ENCODE measurements at places on chromosomes 7 and 10.

GRCh38 chr7:47150497-47151260 is 431.2 kb downstream of the TNS3 start:
- DNase-seq, result no peak

GRCh38 chr7:52995676-52996075 is 39.8 kb upstream of the POM121L12 start:
- no peak for DNase-seq

DNA sequence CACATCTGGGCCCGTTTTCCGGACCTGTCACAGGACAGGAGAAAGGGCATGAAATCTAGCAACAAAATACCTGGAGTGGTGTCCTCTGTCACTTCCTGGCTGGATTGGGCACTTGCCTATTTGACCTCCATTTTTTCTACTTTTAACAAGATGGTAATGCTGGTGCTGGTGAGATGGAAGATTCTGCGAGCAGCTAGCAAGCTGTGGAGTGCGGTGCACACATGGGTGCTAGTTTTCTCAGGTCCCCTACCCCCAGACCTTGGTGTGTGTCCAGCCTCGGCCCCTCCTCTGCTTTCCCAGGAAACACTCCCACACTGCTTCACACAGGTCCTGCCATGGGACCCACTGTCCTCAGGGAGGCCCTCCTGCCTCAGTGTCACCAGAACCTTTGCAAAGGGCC is 87.7 kb downstream of the WDR11 start:
- DNase-seq, result no peak

DNA sequence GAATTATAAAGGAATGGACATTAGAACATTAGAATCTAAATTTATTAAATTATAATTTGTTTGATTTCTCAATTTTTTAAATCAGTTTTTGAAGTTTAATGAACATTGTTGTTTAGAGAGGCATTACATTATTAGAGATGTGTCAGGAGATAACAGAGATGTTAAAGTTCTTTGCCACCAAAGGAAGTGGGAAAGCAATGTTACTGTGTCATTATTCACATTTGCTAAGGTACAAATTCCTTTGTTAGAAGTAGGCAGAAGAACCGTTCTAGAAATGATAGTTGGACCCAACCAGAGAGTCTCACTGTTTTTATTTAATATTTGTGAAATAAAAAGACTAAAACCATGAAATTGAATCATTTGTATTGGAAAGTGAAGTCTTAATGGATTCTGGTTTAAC is 92.9 kb downstream of the MDFIC start:
- DNase-seq, result no peak

DNA sequence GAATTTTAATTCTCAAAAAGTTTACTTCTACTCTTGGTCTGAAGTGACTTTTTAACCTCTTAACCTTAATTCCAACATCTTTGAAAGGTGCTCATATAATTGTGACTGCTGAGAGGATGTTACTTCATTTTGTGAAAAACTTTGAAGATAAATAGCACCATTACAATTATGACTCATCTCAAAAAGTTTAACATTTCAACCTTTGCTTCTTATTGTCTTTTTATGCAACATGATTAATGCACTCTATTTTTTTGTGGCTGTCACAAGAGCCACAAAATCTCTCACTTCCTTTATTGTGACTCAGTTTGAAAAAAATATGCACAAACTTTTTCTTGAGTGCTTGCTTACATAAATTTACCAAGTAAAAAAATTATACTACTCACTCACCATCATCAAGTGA is 383.1 kb downstream of the LRRTM3 start:
- DNase-seq, result no peak

GRCh38 chr7:41824284-41824683 is 121.4 kb upstream of the INHBA start:
- DNase-seq, result no peak

Data from AML-193 (cell line).